ENCODE measurements at places on chromosomes 5 and 9.

DNA sequence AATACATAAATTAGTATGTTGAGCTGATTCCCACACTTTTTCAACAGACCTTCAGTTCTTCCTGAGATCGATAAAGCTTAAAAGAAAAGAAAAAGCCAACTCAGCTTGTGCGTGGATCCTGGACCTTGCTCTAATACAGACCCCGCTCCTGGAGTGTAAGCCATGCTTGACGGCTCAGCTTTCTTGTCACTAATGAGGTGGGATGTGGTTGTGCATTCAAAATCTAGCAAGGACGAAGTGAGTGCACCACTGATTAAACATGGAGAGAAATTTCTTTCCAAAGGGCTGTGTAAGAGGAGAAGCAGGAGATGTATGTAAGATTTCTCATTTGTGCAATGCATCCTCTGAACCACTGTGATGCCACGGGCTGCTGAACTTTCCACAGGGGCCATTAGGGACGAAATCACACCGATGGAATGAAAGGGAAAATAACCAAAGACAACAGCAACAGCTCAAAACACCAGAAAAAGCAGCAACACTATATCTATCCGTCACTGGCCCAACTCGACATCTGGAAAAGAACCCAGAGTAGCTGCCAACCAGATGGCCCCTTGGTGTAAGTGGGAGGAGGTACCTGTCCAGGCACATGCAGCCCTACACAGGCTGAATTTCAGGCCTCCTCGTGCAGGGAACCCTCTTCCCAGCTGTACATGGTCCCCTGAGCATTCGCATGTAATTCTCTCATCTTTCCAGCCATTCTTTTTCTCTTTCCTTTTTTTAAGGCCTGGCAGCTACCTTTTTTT, 178.9 kb downstream of the SREK1 start:
- no peak for DNase-seq

- DNase-seq: no peak
Observed at GRCh38 chr9:14987858-14988257, 77.6 kb upstream of the FREM1 start.

GRCh38 chr9:105978826-105979225, 284.5 kb downstream of the TMEM38B start:
- no peak for DNase-seq

DNA sequence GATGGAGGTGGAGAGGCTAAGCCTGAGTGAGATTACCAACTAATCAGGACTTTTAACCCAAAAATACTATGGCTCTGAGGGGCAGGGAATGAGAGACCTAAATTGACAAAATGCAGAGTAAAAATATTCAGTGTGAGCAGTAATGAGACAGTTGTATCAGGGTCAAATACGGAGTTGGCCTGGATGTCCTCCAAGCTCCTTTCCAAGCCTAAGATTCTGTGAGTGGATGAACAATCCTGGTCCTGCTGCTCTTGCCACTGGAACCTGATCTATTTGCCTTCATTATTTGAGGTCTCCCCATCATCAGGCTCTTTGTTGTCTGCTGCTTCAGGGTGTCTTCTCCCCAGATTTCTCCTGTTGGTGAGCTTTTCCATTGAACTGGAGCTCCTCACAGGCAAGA, 1.1 kb downstream of the PDCD1LG2 start:
- no peak for DNase-seq

GRCh38 chr5:56191656-56192055, 41.5 kb downstream of the ANKRD55 start:
- DNase-seq: no peak

- DNase-seq: no peak
Observed at GRCh38 chr5:136382791-136383190, 17.4 kb upstream of the TRPC7 start.

Data from left colon (tissue), 2 donors.